ENCODE measurements at places on chromosomes 4 and X. TPM values are rescaled to one million over a fixed set of nuclear protein-coding genes. Genes with fewer than 3 reads are reported as not detected.

Gene HSD17B13
- total RNA-seq: 0.13 TPM

Gene GLOD5
- not detected for total RNA-seq

Gene PRAF2
- 28.1 TPM for total RNA-seq

Gene ZXDB
- 13.9 TPM for total RNA-seq

Gene VEGFD
- total RNA-seq: not detected

Gene CRLF2
- total RNA-seq: not detected

Gene ADH1C
- total RNA-seq: 0.23 TPM

Gene SFRP2
- 0.13 TPM for total RNA-seq

Gene FAT4
- total RNA-seq: 39.0 TPM

Gene CLGN
- 0.07 TPM for total RNA-seq

Gene CFAP47
- not detected for total RNA-seq

Gene RAB41
- total RNA-seq: not detected

Data from smooth muscle cell of the pulmonary artery (primary cell).